Mesothelial cell of epicardium (in vitro differentiated cells): ENCODE measurements at places on chromosomes 1 and 21.

DNA sequence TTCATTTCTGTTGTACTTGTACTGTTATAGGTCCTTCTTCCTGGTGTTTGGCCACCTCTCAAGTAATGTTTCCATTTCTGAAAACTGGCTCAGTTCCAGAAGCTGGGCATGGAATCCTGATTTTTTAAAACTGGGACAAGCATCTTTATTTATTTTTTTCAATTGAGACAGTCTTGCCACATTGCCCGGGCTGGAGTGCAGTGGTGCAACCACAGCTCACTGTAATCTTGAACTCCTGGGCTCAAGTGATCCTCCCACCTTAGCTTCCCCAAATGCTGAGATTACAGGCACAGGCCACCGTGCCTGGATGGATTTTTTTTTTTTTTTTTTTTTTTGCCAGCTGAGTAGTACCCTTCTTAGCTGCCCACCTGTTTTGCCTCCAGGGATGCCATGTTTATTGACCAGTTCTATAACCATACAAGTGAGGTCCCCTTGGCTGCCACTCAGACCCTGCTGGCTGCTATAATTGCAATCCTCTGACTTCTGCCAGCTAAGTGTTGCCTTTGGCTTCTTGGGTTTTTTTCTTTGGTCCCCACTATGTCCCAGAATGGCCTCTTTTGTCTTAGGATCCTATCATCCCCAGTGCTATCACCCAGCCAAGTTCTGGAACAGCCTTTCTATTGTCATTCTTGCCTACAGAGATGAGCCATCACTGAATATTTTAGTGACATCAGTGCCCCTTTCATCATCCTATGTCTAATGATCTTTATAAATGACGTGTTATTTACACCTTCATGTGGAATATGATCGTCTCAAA, 3.9 kb upstream of the DIP2A start:
- DNase-seq, result no peak

GRCh38 chr21:31698461-31698860, 33.5 kb downstream of the SCAF4 start:
- no peak for DNase-seq

GRCh38 chr1:37666241-37666867, 26.0 kb upstream of the CDCA8 start:
- no peak for DNase-seq

GRCh38 chr1:57218487-57219079, 205.3 kb downstream of the DAB1 start:
- no peak for DNase-seq

- no peak for DNase-seq
Observed at GRCh38 chr1:111127923-111128643, 11.8 kb downstream of the DRAM2 start.
